Neural crest cell (in vitro differentiated cells): ENCODE measurements at places on chromosomes 3 and 15. TPM values are rescaled to one million over a fixed set of nuclear protein-coding genes. Genes with fewer than 3 reads are reported as not detected.

The PPP2R3A gene
- total RNA-seq = 16.4 and 17.1 TPM in 2 replicates

GRCh38 chr15:89221543-89221942, at the start of gene RLBP1:
Gene RLBP1, minus strand, starts transcription at chr15:89221579. Its CDS starts 2,604 bp downstream, at chr15:89218975.
- H3K36me3 ChIP-seq = no peaks in the 10 kb centered on the region
- H3K27ac ChIP-seq = peak within 1 kb of the TSS; percentile 98
- no peaks in the 10 kb centered on the region for H3K27me3 ChIP-seq
- DNase-seq = peak; percentile 21
- H3K4me1 ChIP-seq = peaks cover 37% of the 10 kb centered on the region
- peak within 1 kb of the TSS; percentile 34 for H3K4me3 ChIP-seq

The FBN1 gene
- 22.1 and 24.3 TPM in 2 replicates for total RNA-seq

- peak overlapping the region; percentile 82 for H3K27ac ChIP-seq
- H3K4me3 ChIP-seq = no peak overlapping the region
- H3K4me1 ChIP-seq = peaks cover 15% of the 10 kb centered on the region
- no peaks in the 10 kb centered on the region for H3K27me3 ChIP-seq
- H3K36me3 ChIP-seq = peaks cover 4% of the 10 kb centered on the region
These were observed 630.1 kb upstream of the KCNMB2 start for GRCh38 chr3:177906126-177906511.

GRCh38 chr15:67825881-67826716, 790 bp downstream of the SKOR1 start:
- peaks cover 84% of the 10 kb centered on the region for H3K27me3 ChIP-seq
- peak overlapping the region; percentile 71 for H3K4me3 ChIP-seq
- no peak for DNase-seq
- no peaks in the 10 kb centered on the region for H3K36me3 ChIP-seq
- H3K4me1 ChIP-seq = peaks cover 32% of the 10 kb centered on the region

DNA sequence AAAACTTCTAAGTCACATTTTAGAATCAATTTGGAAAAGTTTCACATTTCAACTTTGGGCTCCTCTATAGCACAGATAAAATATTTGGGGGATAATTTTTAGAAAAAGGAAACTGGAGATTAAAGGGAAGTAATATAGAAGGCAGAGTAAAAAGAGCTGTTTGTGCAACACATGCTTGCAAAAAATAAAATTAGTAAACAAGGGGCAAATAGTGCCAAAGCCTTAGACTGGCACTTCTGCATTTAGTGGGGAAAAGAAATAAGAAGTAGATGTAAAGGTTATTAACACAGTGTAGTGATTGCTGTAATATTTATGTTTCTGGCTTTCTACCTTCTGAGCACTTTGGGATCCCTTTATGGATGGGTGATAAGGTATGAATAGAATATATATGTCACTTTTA, 246.6 kb downstream of the CBLB start:
- no peaks in the 10 kb centered on the region for H3K36me3 ChIP-seq
- DNase-seq = no peak
- no peaks in the 10 kb centered on the region for H3K27me3 ChIP-seq
- H3K4me1 ChIP-seq = no peaks in the 10 kb centered on the region
- no peak overlapping the region for H3K27ac ChIP-seq

GRCh38 chr15:92884436-92885223, 15.5 kb upstream of the CHD2 start:
- H3K4me1 ChIP-seq = peaks cover 66% of the 10 kb centered on the region
- H3K27ac ChIP-seq = peak overlapping the region; percentile 99
- peak overlapping the region; percentile 97 for H3K4me3 ChIP-seq
- DNase-seq = no peak
